Vagina (tissue), 2 donors: ENCODE measurements at places on chromosomes 7 and 10. TPM values are rescaled to one million over a fixed set of nuclear protein-coding genes. Genes with fewer than 3 reads are reported as not detected.

INMT gene
- 5.6 TPM for total RNA-seq

FRMD4A gene
- total RNA-seq: 24.8 TPM

SPDYE6 gene
- not detected for total RNA-seq

VPS26A gene
- 33.6 TPM for total RNA-seq

TMEM26 gene
- 0.25 TPM for total RNA-seq

GRCh38 chr10:8435186-8436055 is 380.9 kb downstream of the GATA3 start:
- H3K4me1 ChIP-seq: peaks cover 6% of the 10 kb centered on the region
- H3K27ac ChIP-seq: no peak overlapping the region
- H3K27me3 ChIP-seq: no peaks in the 10 kb centered on the region
- DNase-seq: no peak

NPM3 gene
- 39.5 TPM for total RNA-seq

CFTR gene
- total RNA-seq: not detected

DNA sequence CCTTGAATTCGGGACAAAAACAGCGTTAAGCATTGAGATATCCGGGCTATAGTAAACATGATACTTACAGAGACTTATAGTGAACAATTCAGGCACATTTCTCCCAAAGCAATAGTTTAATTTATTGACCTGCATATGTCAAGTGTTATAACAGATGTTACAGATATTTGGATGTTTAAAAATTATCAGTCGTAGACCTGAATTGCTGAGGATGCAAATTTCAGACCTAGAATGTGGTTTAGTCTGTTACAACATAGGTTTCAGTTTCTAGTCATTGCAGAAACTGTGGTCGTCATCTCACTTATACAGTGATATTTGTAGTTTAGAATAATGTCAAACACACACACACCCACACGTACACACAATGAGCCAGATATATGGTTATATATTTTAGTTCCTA is 85.2 kb downstream of the VTI1A start:
- no peak overlapping the region for H3K4me3 ChIP-seq
- H3K27ac ChIP-seq: no peak overlapping the region
- no peak for DNase-seq
- no peaks in the 10 kb centered on the region for H3K4me1 ChIP-seq

COL13A1 gene
- total RNA-seq: not detected

DNA sequence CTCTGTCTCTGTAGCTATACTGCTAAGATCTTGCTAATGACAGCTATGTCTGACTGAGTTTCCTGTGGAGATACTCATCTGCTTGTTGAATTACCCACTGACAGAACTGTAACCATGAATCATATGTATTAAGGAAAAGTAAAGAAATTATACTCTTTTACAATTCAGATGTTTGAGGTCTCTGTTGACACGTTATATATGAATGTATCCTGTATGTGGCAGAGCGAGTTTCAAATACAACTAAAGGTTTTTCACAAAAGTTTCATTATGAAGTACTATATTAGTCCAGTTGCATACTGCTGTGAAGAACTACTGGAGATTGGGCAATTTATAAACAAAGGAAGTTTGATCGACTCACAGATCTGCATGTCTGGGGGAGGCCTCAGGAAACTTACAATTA is 232.5 kb downstream of the CDK14 start:
- no peak for DNase-seq
- H3K27ac ChIP-seq: no peak overlapping the region
- peaks cover 10% of the 10 kb centered on the region for H3K4me1 ChIP-seq
- H3K27me3 ChIP-seq: no peaks in the 10 kb centered on the region
- H3K36me3 ChIP-seq: no peaks in the 10 kb centered on the region
- no peak overlapping the region for H3K4me3 ChIP-seq

DNA sequence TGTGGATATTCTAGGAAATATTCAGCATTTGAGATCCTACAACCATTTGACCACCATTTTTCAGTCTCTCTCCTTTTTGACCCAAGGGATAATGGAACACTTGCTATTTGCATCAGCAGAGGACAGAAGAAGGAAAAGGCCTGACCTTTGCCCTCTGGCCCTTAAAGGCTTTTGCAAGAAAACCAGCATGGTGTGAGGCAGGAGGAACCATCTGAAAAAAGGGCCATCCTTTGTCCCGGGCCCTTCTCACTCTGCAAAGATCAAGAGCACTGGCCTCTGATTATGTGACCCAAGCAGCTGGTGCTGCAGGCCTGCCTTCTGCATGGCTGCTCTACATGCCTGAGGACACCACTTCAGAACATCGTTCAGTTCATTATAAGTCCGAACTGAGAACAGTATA is 133.3 kb upstream of the STK17A start:
- H3K4me3 ChIP-seq: no peak overlapping the region
- no peak overlapping the region for H3K27ac ChIP-seq
- H3K36me3 ChIP-seq: no peaks in the 10 kb centered on the region
- no peaks in the 10 kb centered on the region for H3K27me3 ChIP-seq

DNA sequence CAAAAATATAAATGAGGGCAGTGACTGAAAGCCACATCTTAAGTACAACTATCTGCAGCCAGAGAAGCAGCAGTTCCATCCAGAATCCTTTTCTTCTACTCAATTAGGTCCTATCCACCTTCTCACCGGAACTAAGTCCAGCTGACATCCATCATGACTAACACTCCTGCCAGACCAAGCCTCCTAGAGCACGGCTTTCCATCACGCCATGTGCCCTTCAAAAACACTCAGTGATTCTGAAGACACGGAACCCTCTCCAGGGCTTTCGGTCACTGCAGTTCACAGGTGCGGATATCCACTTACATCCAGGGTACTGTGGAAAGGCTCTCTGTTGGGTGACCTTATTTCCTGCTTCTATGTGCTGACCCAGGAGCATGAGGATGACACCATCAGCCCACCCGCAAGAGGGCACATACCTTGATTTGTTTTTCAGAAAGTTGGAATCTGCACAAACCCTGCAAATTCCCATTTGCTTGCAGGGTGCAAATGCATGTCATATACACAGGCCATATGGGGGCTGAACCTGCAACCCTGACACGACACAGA is 64.3 kb downstream of the FAM171A1 start:
- no peaks in the 10 kb centered on the region for H3K4me1 ChIP-seq
- no peaks in the 10 kb centered on the region for H3K27me3 ChIP-seq
- DNase-seq: no peak
- H3K36me3 ChIP-seq: no peaks in the 10 kb centered on the region
- no peak overlapping the region for H3K27ac ChIP-seq

DNA sequence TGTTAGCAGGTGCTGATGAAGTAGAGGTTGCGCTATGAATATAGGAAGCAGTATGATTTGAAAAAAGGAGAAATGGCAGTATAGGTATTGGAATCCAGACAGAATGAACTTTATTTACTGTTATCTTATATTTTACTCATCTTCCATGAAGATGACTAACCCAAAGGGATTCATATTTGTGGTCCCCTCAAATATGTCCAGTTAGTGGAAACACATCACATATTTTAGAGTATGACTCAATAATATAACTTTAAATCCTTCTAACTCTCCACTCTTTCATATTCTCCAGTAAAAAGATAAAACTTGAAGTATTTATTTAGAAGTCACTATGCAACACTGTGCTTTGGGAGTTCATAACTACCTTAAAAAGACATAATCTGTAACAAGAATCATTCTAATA is 286.5 kb upstream of the LRRTM3 start:
- no peak for DNase-seq
- H3K4me1 ChIP-seq: no peaks in the 10 kb centered on the region
- no peaks in the 10 kb centered on the region for H3K36me3 ChIP-seq
- H3K27ac ChIP-seq: no peak overlapping the region
- no peak overlapping the region for H3K4me3 ChIP-seq

DNA sequence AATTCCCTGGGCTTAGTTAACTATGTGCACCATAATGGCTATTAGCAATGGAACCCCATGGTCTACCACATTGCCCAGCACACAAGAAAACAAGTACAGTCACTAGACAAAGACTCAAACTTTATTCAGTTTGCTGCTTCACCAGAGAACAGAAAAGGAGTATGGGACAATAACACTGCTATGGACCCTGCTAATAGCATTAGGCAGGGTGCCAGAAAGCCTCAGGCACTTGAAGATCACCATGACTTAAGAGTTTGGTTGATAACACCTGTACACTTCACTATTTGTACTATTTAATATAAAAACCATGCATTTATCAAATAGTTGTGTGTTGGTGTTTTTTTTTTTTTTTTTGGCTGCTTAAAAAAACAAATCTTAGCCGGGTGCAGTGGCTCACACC is 159.6 kb downstream of the KMT2E start:
- no peaks in the 10 kb centered on the region for H3K36me3 ChIP-seq
- no peak overlapping the region for H3K4me3 ChIP-seq
- H3K27me3 ChIP-seq: no peaks in the 10 kb centered on the region
- no peak for DNase-seq

PNLIPRP2 gene
- total RNA-seq: not detected
